GM12878 (cell line): ENCODE measurements at places on chromosomes 4 and X. TPM values are rescaled to one million over a fixed set of nuclear protein-coding genes. Genes with fewer than 3 reads are reported as not detected.

DNA sequence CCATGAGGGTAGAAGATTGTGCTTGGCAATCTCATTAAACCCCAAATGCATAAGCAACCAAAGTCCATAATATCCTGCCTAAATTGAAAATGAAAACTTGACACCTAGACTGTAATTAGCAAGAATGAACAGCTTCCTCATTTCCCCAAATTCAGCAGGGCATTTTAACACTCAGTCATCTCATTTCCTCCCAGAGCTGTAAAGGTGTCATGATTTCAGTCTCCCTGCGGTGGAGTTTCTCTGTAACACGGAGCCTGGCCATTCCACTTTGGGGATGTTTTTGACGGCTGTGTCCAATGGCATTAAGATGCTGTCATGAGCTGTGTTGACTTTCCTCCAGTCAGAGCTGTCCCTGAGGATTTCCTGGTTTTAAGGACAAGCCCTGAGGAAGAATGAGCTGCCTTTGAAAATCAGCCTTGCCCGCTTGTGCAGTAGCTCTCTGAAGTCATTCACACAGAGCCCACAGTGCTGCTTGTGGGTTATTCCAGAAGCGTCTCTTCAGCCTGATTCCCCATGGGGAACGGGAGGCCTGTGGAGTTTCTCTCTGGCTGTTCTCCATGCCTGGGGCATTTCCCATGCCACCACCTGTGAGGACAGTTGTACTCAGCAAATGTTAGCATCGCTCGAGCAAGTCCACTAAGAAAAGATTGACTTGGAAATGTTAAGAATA, 187.0 kb downstream of the MID1 start:
- H3K27me3 ChIP-seq, result no peaks in the 10 kb centered on the region
- H3K36me3 ChIP-seq, result no peaks in the 10 kb centered on the region
- H3K4me1 ChIP-seq, result no peaks in the 10 kb centered on the region
- no peak overlapping the region for H3K4me3 ChIP-seq

DNA sequence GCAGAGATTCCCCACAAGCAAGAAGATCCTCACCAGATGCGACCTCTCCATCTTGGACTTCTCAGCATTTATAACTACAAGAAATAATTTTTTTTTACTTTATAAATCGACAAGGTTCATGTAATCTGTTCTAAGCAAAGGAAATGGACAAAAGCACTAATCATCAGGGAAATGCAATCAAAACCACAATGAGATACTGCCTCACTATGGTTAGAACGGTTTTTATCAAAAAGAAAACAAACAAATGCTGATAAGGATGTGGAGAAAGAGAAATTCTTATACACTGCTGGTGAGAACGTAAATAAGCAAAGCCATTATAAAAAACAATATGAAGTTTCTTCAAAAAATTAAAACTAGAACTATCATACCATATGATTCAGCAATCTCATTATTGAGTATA, 1382.6 kb downstream of the ARAP2 start:
- H3K36me3 ChIP-seq, result no peaks in the 10 kb centered on the region
- no peaks in the 10 kb centered on the region for H3K27me3 ChIP-seq
- H3K27ac ChIP-seq, result no peak overlapping the region
- H3K4me1 ChIP-seq, result no peaks in the 10 kb centered on the region
- DNase-seq, result no peak

GRCh38 chr4:112403101-112403945, 106.2 kb downstream of the ALPK1 start:
- H3K4me1 ChIP-seq, result no peaks in the 10 kb centered on the region
- no peak for DNase-seq
- no peaks in the 10 kb centered on the region for H3K36me3 ChIP-seq
- no peak overlapping the region for H3K4me3 ChIP-seq

DNA sequence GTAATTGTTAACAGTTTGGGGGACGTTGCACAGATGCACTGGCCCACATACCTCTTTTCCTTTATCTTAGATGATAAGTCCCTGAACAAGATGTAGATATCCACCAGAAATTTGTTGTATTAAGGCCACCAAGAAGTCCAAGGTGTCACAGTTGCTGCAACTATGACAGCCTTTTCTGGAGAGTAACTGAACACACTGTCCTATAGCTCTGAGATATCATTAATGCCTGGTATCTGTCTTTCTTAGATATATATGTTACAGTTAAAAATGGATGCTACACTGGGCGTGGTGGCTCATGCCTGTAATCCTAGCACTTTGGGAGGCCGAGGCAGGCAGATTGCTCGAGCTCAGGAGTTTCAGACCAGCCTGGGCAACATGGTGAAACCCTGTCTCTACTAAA, 77.8 kb upstream of the PRDX4 start:
- H3K4me1 ChIP-seq, result no peaks in the 10 kb centered on the region
- no peak overlapping the region for H3K4me3 ChIP-seq
- no peaks in the 10 kb centered on the region for H3K36me3 ChIP-seq
- H3K27ac ChIP-seq, result no peak overlapping the region
- DNase-seq, result no peak
- H3K27me3 ChIP-seq, result no peaks in the 10 kb centered on the region

DNA sequence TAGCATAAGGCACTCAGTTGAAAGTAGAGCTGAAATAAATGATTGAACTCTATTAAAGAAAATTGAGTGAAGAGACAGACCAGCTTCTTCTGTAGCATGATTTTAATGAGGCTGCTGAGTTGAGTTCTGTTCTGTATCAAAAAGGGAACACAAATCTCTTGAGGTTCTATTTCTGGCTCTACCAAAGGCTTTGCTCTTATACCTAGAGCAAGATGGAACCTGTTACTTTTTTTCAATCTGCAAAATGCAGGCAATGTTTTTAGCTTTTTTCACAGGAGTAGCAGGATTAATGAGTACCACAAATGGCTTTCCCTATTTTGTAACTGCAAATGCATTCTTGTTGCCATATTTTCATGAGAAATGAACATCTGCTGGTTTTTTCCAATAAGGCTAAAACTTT, 4.2 kb upstream of the ERVMER34-1 start:
- no peaks in the 10 kb centered on the region for H3K36me3 ChIP-seq
- no peak for DNase-seq
- H3K27ac ChIP-seq, result no peak overlapping the region
- H3K4me3 ChIP-seq, result no peak overlapping the region
- peaks cover 5% of the 10 kb centered on the region for H3K4me1 ChIP-seq

GRCh38 chr4:43758836-43759235, 689.8 kb downstream of the KCTD8 start:
- H3K4me3 ChIP-seq, result no peak overlapping the region
- H3K27ac ChIP-seq, result no peak overlapping the region
- no peaks in the 10 kb centered on the region for H3K4me1 ChIP-seq
- no peaks in the 10 kb centered on the region for H3K27me3 ChIP-seq
- no peak for DNase-seq

DNA sequence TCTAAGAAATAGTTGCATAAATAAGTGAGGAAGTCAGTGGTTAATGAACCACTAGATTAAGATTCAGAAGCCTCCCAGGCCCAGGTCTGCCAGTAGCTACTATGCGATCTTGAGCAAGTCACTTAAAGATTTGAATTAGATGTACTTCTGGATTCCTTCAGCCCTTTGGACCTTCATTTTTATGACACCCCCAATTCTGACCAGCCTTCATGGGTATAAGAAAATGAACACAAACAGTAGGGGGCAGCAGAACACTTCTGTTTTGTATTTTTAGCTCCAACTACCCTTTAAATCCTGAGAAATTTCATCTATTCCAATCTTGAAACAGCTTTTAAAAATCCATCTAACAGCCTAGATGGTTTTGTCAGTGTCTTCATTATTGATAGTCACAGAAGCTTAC, 19.0 kb downstream of the TMEM47 start:
- no peaks in the 10 kb centered on the region for H3K36me3 ChIP-seq
- H3K27ac ChIP-seq, result no peak overlapping the region
- H3K4me3 ChIP-seq, result no peak overlapping the region
- no peaks in the 10 kb centered on the region for H3K4me1 ChIP-seq

- H3K4me3 ChIP-seq, result no peak overlapping the region
- H3K27me3 ChIP-seq, result no peaks in the 10 kb centered on the region
- no peaks in the 10 kb centered on the region for H3K36me3 ChIP-seq
- no peaks in the 10 kb centered on the region; the same call in 1 of the 2 replicates for H3K4me1 ChIP-seq
These were observed 77.6 kb downstream of the NPFFR2 start for GRCh38 chr4:72109364-72109763.

GRCh38 chrX:29145316-29145715, 558.1 kb downstream of the IL1RAPL1 start:
- H3K4me3 ChIP-seq, result no peak overlapping the region
- H3K4me1 ChIP-seq, result no peaks in the 10 kb centered on the region
- no peak for DNase-seq

- H3K4me3 ChIP-seq, result no peak overlapping the region
- H3K27me3 ChIP-seq, result no peaks in the 10 kb centered on the region
- DNase-seq, result no peak
- H3K4me1 ChIP-seq, result no peaks in the 10 kb centered on the region
- H3K36me3 ChIP-seq, result no peaks in the 10 kb centered on the region
- H3K27ac ChIP-seq, result no peak overlapping the region
These were observed 119.8 kb downstream of the AMELX start for GRCh38 chrX:11412715-11413623.

DNA sequence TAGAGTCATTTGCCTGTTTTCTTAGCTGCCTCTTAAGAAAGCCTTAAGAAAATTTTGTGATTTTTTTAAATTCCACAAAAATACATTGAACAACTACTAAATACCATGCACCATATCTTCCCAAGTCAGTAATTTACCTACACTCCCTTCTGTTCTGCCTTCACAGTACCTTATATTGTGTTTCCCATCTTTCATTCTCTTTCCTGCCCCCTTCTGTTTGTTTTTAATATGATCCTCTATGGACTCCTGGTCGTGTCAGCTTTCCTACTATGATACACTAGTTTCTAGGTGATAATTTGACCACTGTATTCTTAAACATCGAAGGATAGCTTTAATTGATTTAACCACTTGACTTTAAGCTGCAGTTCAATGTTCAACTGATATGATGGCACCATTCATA, 297.7 kb upstream of the HAND2 start:
- H3K4me1 ChIP-seq, result no peaks in the 10 kb centered on the region
- H3K27me3 ChIP-seq, result no peaks in the 10 kb centered on the region
- no peak overlapping the region for H3K27ac ChIP-seq
- H3K36me3 ChIP-seq, result no peaks in the 10 kb centered on the region
- no peak overlapping the region for H3K4me3 ChIP-seq

- peaks cover 14% of the 10 kb centered on the region for H3K4me1 ChIP-seq
- H3K27me3 ChIP-seq, result no peaks in the 10 kb centered on the region
- no peak for DNase-seq
- no peaks in the 10 kb centered on the region for H3K36me3 ChIP-seq
These were observed 59.1 kb downstream of the SMIM20 start for GRCh38 chr4:25972984-25973745.

DNA sequence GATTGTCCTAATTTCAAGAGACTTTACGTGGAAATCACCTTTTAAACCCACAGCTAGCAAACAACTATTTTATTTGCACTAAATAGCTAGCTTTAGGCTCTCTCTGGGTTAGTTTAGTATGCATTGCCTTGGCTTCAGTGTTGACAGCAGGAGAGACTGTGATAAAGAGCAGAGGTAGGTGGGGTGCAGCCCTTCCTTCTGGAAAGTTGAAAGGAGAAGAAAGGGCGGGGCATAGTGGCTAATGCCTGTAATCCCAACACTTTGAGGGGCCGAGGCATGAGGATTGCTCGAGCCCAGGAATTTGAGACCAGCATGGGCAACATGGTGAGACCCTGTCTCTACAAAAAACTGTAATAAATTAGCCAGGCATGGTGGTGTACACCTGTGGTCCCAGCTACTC, 29.0 kb upstream of the TMEM154 start:
- DNase-seq, result no peak
- H3K27me3 ChIP-seq, result no peaks in the 10 kb centered on the region
- no peaks in the 10 kb centered on the region for H3K36me3 ChIP-seq
- no peak overlapping the region for H3K4me3 ChIP-seq
- no peak overlapping the region for H3K27ac ChIP-seq
- H3K4me1 ChIP-seq, result peaks cover 11% of the 10 kb centered on the region

- H3K27me3 ChIP-seq, result no peaks in the 10 kb centered on the region
- H3K36me3 ChIP-seq, result no peaks in the 10 kb centered on the region
- H3K4me1 ChIP-seq, result no peaks in the 10 kb centered on the region; the same call in 1 of the 2 replicates
- DNase-seq, result no peak
- peak within 1 kb of the TSS; percentile 72 for H3K4me3 ChIP-seq
These were observed at the start of gene ITM2A for GRCh38 chrX:79366873-79367749. Gene ITM2A, minus strand, starts transcription at chrX:79367334. Its CDS starts 119 bp downstream, at chrX:79367215.

GRCh38 chr4:124019749-124020549, 623.4 kb downstream of the SPRY1 start:
- no peaks in the 10 kb centered on the region for H3K27me3 ChIP-seq
- no peak for DNase-seq
- 0 out of 2 replicates have a peak, but pooled peaks cover 4% of the 10 kb centered on the region for H3K4me1 ChIP-seq
- no peaks in the 10 kb centered on the region for H3K36me3 ChIP-seq

GRCh38 chrX:136256026-136256425, 4.8 kb upstream of the MAP7D3 start:
- DNase-seq, result no peak
- no peaks in the 10 kb centered on the region for H3K36me3 ChIP-seq
- H3K4me3 ChIP-seq, result no peak overlapping the region
- H3K4me1 ChIP-seq, result no peaks in the 10 kb centered on the region
- no peaks in the 10 kb centered on the region for H3K27me3 ChIP-seq

DNA sequence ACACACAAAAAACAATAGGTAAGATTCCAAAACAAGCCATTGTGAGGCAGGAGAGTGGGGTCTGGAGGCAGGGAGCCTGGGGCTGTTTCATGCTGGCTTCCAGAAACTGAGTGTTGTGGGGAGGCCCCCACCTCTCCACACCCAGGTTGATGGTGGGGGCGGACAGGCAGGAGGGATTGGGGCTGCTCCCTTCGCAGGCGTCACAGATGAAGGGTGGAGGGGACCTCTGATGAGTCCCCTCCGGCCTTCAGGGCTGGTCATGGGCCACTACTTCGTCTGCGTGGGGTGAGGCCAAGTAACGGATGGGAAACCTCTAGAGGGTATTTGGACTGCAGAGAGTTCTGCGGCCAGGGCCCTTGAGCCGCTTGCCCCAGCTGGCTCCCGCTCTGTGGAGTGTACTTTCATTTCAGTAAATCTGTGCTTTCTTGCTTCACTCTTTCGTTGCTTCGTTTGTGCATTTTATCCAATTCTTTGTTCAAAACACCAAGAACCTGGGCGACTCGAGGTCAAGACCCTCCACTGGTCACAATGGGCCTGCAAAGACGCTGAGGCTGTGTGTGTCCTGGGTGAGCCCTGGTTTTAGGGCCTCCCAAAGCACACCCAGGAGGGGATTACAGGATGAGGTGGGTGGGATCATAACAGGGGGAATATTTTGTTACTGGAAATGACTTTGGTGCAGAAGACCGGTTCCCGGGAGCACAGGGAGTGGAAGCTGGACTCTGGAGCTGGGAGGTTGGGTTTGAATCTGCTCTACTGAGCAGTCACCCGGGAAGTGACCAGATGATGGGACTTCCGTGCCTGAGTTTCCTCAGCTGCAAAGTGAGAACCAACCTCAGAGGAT, 83.7 kb upstream of the ADRA2C start:
- H3K27me3 ChIP-seq, result no peaks in the 10 kb centered on the region
- H3K36me3 ChIP-seq, result no peaks in the 10 kb centered on the region
- no peaks in the 10 kb centered on the region for H3K4me1 ChIP-seq
- DNase-seq, result no peak
- no peak overlapping the region for H3K27ac ChIP-seq

GRCh38 chrX:147962476-147962875, 18.7 kb upstream of the FMR1NB start:
- no peaks in the 10 kb centered on the region for H3K4me1 ChIP-seq
- no peak overlapping the region for H3K27ac ChIP-seq
- no peaks in the 10 kb centered on the region for H3K36me3 ChIP-seq

DSPP gene
- total RNA-seq, result not detected in 2 replicates

F8A2 gene
- not detected in 2 replicates for total RNA-seq

PNMA5 gene
- total RNA-seq, result not detected in 2 replicates

LPAR4 gene
- not detected in 2 replicates for total RNA-seq

SCD5 gene
- 5.7 and 6.2 TPM in 2 replicates for total RNA-seq

HCFC1 gene
- total RNA-seq, result 86.1 and 92.7 TPM in 2 replicates

GRSF1 gene
- 67.9 and 71.2 TPM in 2 replicates for total RNA-seq

NDST3 gene
- not detected in 2 replicates for total RNA-seq

LGI2 gene
- not detected in 2 replicates for total RNA-seq

PLXNB3 gene
- total RNA-seq, result 0.21 and 0.53 TPM in 2 replicates
